ENCODE measurements at places on chromosomes 12 and 14.

GRCh38 chr12:65534238-65534841 is 255.9 kb downstream of the MSRB3 start:
- DNase-seq, result no peak

DNA sequence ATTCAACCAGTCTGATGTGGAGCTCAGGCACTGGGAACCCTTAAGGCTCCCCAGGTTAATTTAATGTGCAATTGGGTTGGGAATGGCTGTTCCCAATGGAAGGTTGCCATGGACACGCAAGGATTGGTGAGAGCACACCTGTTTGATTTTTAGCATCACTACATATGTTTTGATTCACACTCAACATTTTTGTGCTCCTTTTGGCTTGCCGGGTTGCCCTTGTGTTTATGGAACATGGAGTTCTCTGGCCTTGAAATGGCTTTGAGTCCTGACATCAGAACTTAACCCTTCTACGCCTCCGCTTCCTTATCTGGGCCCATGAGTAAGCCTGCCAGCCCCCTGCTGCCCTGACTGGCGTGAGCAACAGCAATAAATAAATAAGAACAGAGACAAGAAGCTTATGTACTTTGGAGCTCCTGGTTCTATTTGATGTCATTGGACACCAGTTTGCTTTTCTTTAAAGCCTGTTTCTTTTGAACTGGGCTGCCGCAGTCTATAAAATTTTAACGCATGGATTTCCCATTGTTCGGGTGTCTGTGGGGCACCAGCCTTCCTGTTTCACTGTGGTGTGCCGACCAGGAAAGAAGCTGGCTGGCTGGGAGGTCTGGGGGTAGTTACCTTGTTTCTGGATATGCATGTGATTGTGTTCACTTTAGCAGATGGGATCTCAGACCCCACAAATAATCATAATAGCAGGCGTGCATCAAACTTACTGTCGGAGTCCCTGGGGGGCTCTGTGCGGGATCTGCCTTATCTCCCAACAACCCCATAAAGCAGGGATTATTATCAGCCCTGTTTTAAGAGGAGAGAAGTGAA is 27.8 kb downstream of the TBX3 start:
- DNase-seq, result no peak

GRCh38 chr12:66598608-66599007 is 80.3 kb downstream of the GRIP1 start:
- no peak for DNase-seq

- DNase-seq, result no peak
These were observed 2.1 kb upstream of the NCOR2 start for GRCh38 chr12:124569375-124570148.

All from WERI-Rb-1 (cell line).